ENCODE measurements at places on chromosomes 16 and 17.
A peak's percentile ranks its signal among the peaks of the same experiment; 100 is the strongest.

GRCh38 chr16:63695347-63695746 lies 1426.5 kb downstream of the CDH11 start:
- no peak for DNase-seq

DNA sequence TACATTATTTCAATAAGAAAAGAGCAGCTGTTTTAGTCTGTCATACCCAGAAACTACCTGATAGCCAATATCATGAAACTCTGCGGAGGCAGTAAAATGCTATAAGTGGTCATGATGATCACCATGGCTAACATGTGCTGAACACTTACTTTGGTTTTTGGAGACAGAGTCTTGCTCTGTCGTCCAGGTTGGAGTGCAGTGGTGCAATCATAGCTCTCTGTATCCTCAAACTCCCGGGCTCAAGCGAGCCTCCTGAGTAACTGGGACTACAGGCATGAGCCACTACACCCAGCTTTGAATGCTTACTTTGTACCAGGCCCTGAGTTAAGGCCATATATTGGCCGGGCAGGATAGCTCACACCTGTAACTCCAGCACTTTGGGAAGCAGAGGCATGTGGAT lies 101.2 kb upstream of the DHX40 start:
- DNase-seq: no peak

- DNase-seq: no peak
Measured at GRCh38 chr17:50843150-50843905, 7.9 kb downstream of the WFIKKN2 start.

GRCh38 chr17:8041249-8041928 lies 2.5 kb downstream of the ALOX15B start:
- DNase-seq: peak; percentile 41

GRCh38 chr17:7684851-7685532 lies 2.3 kb downstream of the TP53 start:
- peak; percentile 5 for DNase-seq

DNA sequence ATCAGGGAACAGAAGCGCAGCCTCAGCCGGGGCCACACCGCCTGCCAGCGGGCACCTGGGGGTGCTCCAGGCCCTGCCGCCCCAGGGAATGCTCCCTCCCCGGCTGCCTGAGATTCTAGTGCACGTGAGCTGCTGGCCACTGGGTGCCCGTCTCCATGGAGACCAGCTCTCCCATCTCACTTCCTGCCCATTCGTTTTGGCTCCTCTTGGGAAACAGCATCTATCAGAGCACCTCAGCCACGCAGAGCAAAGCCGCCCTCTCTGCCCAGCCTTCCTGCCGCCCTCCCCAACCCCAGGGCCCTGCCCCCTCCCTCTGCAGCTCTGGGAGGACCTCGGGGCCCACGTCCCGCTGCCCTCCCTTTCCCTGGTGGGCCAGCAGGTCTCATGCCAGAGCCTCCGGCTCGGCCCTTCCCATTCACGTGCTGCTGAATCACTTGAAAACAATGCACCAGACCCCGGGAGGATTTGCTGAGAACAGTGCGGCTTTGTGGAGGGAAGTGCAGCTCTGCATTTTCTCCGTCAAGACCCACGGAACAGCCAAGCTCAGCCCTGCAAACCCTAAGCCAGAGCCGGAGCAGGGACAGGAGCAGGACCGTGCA lies 19.4 kb downstream of the CEP295NL start:
- no peak for DNase-seq

DNA sequence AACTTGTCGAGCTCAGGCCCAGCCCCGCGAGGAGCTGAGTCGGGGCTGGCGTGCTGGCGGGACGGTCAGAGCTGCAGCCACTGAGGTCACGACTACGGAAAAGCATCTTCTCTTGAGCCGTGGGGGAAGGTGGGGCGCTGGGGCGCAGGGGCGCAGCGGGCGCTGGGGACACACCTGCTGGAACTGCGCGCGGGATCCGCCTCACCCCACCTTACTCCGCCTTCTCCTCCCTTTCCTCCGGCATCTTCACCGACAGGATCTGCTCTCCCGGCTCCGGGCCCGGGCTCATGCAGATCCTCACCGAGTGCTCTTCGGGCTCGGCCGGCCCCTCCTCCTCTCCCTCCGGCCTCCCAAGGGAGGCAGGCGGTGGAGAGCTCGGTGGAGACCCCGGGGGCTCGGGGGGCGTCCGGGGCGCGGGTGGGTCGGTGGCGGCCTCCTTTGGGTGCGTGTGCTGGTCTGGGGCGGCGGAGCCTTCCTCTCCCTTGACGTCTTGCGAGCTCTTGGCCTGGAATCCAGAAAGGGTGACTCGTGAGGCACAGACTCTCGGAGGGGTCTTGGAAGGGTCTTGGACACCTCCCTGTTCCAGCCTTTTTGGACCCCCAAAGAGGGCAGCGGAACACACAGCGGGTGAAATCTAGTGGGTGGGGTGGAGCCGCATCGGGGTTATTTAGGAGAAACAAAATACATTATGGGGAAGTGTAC lies 81.8 kb upstream of the KIFC3 start:
- DNase-seq: no peak

DNA sequence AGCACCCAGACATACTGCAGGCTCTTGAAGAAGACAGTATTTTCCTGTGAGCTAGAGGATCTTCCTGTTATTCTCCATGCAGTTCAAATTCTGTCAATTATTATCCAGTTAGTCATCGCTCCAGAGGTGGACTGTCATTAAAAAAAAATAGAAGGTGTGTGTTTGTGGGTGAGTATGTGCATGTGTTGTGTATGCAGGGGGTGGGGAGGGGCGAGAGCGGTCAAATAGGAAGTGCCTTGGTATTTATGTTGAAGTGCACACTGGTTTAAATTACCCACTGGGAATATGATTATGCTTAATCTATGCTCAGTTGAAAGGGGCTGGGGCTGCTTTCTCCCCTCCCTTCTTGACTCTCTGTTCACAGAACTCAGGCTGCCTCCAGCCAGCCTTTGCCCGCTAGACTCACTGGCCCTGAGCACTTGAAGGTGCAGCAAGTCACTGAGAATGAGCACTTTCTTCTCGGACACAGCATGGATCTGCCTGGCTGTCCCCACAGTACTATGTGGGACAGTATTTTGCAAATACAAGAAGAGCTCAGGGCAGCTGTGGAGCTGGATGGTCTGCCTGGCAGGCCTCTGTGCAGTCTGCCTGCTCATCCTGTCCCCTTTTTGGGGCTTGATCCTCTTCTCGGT lies at the start of gene HSD17B2:
Gene HSD17B2 (plus strand): TSS at position 273 of the 632 bp plus-strand sequence. CDS start 172 bp downstream, at position 445.
- DNase-seq: no peak

Data from CD4-positive, alpha-beta T cell treated with Interleukin-2 at 100 ng/mL for 4 hours (primary cell).